Esophagus mucosa (tissue), 1 donor: ENCODE measurements at places on chromosomes 13 and 19. TPM values are rescaled to one million over a fixed set of nuclear protein-coding genes. Genes with fewer than 3 reads are reported as not detected.

JAK3 gene
- 2.0 TPM for total RNA-seq

PLVAP gene
- total RNA-seq, result 22.6 TPM

- ATAC-seq, result no peak
Observed at GRCh38 chr13:109144693-109145437, 515.5 kb downstream of the MYO16 start.

DNA sequence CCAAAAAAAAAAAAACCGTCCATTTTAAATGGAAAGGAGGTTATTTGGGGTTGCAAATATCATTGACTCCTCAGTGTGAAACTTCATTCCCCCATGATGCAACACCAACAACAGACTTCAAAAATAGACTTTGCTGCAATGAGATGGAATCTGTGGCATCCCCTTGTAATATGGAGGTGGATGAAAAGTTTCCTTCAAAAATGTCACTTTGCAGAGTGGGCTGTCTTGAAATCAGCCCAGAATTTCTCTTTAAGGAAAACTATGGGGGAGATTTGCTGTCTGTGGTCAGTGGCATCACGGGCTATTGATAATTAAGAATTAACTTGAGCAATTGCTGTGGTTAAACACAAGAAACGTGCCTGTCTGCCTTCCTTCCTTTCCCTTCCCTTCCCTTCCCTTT is 1.5 kb downstream of the GPR18 start:
- ATAC-seq, result no peak

- no peak for ATAC-seq
Observed at GRCh38 chr19:30070968-30071632, 129.1 kb downstream of the URI1 start.

GRCh38 chr13:33138441-33138840 is 122.2 kb downstream of the KL start:
- ATAC-seq, result no peak
